ENCODE measurements at places on chromosomes 13 and 19.

DNA sequence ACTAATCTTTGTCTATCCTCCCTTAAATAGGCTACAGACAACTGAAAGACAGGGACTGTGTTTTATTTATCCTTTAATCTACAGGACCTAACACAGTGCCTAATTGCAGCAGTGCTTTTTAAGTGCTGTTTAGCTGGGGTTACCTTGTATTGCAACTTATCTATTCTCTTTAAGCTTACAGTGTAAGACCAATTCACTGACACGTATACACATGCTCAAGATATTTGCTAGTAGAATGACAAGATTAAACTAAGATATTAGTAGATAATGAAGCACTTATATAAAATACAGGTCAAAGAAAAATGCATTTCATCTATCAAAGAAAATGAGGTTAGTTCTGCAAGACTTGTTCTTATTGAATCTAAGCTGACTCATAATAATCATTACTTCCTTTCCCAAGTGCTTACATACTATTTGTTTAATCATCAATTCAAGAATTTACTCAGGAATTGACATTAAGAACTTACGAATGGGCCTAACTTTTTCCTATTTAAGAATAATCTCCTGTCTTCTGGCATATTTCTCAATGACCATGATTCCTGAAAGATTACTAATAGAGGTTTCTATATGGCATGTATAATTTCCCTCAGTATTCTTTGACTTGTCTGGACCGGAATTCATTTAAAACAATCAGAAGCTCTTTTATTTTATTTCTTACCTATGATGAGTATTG is 75.8 kb upstream of the MAB21L1 start:
- no peak for DNase-seq

DNA sequence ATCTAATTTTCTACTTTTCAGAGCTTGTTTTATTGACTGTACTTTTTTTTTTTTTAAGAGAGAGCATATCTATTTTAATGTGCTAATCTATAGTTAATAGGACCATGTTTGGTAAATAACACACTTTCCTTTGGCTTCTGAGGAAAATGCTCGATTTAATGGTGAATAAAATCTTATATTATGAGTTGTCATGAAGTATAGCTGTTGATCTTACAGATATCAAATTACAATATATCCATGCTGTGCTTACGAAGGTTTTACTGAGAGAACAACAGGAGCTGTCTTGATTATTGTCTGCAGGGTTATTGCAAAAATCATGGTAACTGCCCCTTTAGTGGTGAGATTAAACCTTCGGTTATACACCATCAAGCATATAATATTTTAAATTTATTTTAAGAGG is 29.6 kb downstream of the URI1 start:
- DNase-seq = no peak

DNA sequence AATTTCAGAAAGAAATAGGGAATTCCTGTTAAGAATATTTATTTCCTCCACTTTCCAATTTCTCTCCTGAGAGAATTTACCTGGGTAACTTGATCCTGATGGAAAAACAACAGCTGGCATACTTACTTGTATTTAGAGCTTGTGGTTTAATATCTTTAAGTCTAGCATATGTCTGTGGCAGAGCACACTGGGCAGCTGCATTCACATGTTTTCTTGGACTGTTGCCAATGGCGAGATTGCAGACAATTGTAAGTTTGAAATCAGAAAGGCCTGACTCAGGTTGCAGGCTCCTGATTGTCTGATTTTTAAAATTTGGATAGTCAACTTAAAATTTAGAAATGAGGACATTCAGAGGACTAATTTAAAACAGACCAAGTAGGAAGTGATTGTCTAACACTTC is 66.9 kb downstream of the NHLRC3 start:
- DNase-seq = no peak

DNA sequence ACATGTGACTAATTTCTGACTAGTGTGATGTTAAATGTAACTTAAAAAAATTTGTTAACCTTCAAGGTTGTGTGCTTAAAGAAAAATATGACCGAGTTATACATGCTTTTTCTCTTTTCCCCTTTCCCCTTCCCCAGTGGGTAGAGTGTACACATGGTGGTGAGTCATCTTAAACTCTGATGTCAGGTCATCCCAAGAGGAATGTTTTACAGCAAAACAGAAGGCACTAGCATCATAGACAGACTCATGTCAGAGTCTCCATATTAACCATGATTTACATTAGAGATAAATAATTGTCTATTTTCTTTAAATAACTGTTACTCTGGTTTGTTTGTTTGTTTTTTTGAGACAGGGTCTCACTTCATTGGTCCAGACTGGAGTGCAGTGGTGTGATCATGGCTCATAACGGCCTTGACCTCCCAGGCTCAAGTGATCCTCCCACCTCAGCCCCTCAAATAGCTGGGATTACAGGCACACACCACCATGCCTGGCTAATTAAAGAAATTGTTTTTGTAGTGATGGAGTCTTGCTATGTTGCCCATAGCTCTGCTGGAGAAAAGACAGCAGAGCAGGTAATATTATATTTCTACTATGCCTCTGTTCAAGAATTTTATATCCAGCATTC is 160.4 kb upstream of the PCDH9 start:
- DNase-seq = no peak

DNA sequence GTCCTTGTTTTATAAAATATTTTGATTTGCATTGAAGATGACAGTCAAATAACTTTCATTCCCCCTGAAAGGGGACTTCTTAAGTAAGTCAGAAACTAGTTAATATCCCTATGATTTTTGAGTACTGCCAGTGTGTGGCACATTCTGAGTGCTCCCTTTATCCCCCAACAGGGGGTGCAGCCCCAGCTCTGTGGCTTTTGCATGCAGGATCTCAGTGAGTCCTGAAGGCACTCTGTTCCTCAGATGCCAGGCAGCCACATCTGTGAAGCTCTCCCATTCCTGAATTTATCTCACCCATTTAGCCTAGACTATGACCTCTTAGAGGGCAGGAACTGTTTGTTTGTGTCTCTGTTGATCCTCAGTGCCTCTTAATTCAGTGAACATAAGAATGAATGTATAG is 123.1 kb downstream of the CDK8 start:
- DNase-seq = peak; percentile 9

DNA sequence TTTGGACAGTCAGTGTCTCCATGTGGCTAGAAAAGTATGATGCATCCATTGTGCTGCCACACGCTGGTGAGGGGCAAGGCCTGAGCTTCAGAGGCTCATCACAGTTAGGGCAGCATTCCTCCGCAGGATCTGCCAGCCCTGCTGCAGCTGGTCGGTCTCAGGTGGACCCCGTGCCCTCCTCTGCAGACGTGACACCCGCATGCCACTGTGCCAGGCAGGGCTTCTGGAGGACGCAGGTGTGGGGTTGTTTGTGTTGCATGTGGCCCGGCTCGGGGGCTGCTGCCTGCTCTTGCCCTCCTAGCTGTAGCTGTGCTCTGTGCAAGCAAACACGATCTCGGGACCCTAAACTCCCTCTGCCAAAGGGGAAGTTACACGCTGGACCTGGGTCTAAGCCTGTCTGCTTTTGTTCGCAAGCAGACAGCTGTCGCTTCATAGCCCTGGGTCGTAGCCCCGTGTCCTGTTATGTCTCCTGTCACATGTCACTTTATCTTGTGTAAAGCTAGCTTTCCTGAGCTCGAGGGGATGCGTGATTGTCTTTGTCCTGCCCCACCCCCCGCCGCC is 45.3 kb downstream of the SLC7A9 start:
- DNase-seq = no peak

- no peak for DNase-seq
Measured at GRCh38 chr19:51830274-51830673, 35.3 kb downstream of the FPR3 start.

GRCh38 chr19:43688059-43688701 is 18.2 kb upstream of the PLAUR start:
- no peak for DNase-seq

GRCh38 chr13:108915634-108916512 is 286.5 kb downstream of the MYO16 start:
- DNase-seq = peak; percentile 82

DNA sequence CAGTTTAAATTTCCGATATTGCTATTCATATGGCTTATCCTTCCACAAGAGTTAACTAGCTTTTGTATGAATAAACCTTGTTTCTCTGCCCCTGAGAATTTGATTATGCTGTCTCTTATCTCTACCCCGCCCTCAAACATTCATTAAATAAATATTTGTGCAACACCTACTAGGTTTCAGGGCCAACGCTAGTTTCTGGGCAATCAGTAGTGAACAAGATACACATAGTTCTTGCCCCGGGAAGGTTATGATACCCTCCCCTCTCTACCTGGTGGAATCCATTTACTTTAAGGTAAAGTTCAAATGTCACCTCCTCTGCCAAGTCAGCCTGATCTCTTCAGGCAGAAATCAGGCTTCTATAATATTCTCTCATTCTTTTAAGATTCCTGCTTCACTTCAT is 16.6 kb upstream of the USP12 start:
- no peak for DNase-seq

GRCh38 chr19:12564016-12564664 is 12.9 kb upstream of the ZNF564 start:
- DNase-seq = peak; percentile 96

- DNase-seq = no peak
Measured at GRCh38 chr13:71864986-71865873, 1.8 kb downstream of the DACH1 start.
